ENCODE measurements at places on chromosomes 2 and 18.

DNA sequence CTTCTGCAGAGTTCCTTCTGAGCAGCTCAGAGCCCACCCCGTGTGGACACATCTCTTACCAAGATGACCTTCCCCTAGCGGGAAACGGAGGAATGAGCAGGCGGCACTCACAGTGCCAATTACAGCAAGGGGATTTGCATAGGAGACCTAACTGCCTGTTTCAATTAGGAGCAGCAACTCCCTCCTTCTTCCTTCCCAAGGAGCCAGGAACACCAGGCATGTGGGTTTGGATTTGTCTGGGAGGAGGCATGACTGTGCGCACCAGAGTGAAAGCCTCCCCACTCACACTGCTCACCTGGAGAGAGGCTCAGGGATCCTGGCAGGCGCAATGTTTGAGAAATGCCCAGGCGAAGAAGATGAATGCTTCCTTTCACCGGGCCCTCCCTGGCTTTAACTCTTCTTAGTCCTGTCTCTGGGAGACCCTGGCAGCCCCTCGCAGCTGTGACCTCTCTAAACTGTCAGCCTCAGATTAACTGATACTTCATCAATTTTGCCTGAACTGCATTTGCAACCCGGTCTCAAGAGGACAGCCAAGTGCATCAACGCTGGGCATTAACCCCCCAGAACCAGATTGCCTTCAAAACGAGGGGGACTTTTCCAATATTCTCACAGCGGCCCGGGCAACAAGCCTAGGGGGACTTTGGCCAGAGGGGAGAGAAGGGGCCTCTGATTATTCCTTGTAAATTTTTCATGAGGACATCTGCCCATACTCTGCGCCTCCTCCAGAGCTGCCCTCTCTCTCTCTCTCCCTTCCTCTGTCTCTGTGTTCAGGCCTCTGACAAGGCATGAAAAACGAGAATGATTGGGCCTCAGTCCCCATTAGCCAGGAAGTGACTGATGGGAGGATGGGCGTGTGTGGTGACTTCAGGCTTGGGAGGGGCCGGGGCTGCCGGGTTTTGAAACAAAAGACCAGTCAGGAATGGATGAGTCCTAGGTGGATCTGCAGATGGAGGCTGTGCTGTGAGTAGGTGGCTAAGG lies 93.8 kb downstream of the CMPK2 start:
- no peak for DNase-seq

DNA sequence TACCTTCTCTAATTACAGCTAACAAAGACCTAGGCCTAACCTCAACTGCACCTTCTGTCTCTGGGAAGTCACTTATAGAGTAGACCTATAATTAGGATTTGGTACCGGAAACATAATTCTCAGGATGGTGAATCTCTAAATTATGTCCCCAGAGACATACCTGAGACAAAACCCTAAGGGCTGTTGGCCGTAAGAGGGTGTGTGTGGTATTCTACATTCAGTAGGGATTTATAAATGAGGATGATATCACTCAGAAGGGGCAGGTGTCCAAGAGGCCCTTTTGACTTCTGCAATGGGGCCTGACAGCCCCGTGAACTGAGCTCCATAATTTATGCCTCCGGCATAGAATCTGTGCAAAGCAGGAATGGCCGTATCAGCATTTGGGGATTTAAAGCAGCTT lies 13.5 kb upstream of the DARS1 start:
- no peak for DNase-seq

DNA sequence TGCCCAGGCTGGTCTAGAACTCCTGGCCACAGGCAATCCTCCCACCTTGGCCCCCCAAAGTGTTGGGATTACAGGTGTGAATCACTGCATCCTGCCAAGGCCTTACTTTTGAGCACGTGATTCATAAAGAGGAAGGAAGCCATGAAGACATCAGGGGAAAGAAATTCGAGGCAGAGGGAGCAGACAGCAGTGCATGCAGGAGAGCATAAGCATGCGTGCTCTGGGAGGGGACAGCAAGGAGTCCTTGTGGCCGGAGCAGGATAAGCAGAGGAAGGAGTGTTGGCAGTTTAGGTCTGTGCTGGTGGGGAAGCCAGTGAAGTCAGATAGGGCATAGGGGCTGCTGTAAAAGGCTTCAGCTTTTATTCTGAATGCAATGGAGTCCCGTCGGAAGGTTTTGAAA lies 400.5 kb upstream of the RAB12 start:
- DNase-seq = no peak

DNA sequence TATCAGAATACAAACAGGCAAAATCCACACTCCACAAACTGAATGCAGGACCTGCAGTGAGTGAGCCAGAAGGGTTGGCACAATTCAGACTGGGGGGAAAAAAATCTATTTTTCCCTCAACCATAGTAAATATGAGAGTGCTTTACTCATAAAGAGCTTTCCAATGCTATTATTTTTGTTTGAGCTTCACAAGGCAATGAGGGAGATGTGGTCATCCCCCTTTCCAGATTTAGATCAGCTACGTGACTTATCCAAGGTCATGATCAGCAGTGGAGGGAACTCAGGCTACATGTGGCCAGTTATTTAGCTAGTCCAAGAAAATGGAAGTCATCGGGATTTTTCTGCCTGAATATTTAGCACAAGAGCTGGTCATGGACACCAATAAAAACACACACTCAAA lies 120.4 kb upstream of the KLF7 start:
- no peak for DNase-seq

- no peak for DNase-seq
Measured at GRCh38 chr2:32003791-32004190, 7.0 kb downstream of the MEMO1 start.

DNA sequence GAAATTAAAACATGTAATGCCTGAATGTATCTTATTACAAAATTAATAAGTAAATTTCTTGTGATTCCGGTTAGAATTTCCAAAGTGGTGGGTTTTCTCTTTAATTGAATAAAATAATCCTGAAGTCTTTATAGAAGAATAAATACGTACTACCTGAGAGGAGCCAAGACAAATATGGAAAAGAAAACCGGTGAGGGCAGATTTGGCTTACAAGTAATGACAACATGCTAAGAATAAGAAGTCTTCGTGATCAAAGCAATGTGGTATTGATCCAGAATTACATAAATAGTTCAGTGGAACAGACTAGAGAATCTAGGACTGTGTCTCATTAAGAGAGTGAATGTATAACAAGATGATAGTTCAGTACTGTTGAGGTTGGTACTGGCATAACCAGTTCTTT lies 167.5 kb downstream of the NEDD4L start:
- DNase-seq = no peak

DNA sequence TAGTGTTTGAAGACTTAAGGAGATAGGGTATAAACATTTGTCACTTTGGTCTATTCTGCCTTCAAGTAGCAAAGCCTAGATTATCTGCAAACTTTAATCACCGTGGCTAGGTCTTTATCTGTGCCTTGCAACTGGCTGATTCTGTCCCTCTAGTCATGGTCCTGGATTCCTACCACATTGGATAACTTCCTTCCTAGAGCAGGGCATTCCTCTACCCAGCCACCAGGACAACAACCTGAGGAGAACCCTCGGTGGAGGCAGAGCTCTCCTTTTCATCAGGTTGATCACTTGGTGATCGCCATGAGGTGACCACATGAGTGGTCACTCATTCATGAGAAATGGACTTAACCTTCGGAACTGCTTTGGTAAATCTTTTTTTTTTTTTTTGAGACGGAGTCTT lies 25.3 kb upstream of the PTPRM start:
- DNase-seq = no peak

DNA sequence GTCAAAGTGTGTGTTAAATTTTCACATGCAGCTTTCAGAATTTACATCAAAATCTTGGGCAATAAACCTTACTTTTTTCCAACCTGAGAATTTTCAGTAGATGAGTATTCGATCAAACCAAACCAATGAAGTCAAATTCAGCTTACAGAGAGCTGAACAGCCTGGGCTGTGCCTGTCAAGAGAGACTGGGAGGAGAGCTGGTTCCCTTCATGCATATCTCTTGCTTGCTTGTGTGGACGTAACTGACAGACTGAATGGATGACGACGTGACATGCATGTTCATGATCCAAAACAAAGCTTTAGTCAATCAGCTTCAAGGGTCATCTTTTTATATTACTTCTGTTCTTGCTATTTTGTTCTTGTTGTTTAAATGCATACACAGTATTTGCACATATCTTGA lies 145.2 kb downstream of the GALNT3 start:
- no peak for DNase-seq

DNA sequence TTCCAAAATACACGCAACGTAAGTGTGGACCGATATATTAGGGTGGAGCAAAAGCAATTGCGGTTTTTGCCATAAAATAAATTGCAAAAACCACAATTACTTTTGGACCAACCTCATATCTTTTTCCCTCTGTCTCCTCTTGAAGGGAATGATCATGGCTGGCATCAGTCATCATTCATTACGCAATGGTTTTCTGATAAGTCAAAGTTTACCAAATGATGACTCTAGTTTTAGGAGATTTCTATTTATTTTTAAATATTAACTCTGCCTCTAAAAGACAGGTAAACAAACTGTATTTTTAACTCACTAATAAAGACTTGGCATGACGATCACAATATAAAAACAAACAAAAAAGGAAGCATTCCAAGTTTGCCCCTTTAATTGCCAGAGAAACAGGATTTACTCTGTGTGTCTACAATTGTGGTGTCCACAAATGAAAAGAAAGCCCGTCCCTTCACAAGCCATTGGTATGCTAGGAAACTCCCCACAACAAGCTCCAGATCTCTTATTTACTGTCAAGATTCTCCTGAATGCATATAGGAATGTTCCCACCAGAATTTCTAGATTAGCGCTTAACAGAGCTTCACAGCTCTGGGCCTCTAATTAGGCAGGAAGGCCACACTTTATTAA lies 61.3 kb downstream of the IRS1 start:
- no peak for DNase-seq

DNA sequence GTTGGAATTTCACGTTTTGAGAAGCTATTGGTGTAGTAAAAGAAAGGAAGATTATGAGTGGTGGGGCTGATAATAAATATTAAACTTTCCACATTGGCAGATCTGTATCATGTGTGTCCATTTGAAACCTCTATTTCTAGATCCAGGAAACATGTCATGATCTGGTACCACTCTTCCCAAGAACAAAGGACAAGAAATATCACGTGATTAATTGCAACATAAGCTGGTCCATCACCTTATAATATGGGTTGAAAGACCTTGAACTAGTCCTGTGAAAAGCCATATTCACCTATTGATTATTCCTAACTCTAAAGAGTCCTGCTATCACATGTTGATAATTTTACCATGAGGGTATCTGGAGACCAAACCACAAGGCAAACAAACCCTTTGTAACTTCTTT lies 335.3 kb upstream of the SMIM21 start:
- no peak for DNase-seq

GRCh38 chr2:239789711-239790110 lies 235.4 kb downstream of the NDUFA10 start:
- no peak for DNase-seq

- no peak for DNase-seq
Measured at GRCh38 chr2:63078852-63079606, 28.4 kb downstream of the OTX1 start.

GRCh38 chr18:74994502-74995418 lies 214.2 kb downstream of the PTGR3 start:
- peak; percentile 43 for DNase-seq

GRCh38 chr2:2840681-2841300 lies 509.7 kb upstream of the MYT1L start:
- DNase-seq = no peak

- DNase-seq = no peak
Measured at GRCh38 chr2:109341355-109342255, 212.6 kb downstream of the SH3RF3 start.

GRCh38 chr18:44602845-44603244 lies 77.8 kb upstream of the SETBP1 start:
- no peak for DNase-seq

DNA sequence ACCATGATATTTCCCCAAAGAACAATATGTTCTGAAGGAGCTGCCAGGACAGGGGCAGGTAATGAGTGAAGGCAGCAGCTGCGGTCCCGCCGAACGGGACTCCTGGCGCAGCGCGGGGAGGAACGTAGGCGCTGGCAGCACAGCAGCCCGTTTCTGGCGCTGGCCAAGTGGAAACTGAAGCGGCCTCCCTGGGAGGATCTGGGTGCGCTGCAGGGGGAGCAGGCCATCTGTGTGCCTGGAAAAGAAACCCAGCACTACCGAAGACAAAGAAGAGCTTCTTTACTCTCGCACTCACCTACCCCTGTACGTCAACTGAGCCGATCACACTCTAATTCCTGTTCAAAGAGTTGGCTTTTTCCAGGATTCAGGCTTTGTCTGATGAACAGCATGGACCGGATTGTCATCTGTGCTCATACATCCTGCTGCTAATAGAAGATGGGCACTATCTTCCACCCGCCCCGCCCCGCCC lies 11.8 kb downstream of the G6PC2 start:
- DNase-seq = no peak

DNA sequence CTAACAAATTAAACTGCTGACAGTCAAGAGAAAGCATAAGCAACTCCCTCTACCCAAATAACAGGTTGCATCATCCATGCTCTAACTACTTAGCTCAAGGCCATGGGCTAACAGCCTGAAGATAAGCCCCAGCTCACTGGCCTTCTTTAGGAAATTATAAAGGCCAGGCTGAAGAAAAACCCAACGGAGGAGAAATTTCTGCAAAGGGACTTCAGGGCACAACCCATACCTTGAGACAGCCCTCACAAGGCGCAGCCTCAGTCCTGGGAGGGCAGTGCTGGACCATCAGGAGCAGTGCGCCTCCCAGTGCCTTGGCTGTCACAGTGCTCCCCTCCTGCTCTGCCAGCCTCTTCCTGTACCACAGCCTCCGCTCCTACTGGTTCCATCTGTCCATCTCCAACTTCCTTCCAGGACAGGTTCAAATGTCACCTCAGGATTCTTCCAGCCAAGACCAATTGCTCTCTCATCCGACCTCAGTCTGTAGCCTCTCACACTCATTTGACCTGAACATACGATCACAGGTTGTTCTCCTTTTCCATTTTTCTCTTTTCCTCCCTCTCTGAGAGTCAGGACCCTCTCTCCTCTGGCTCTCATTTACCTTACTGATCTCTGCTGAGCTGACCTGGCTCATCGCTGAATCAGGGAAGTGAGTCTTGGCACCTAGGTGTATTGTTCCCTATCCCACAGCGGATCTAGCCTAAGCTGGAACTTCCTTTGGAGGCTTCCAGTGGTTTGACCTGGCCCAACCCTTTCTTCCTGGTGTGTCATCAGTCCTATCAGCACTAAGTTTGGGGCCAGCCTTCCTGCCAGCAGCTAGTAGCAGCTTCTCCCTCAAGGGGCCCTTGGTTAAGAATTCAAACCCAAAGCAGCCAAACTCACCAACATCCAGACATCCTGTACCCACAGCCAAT lies 1.9 kb downstream of the MCFD2 start:
- no peak for DNase-seq

DNA sequence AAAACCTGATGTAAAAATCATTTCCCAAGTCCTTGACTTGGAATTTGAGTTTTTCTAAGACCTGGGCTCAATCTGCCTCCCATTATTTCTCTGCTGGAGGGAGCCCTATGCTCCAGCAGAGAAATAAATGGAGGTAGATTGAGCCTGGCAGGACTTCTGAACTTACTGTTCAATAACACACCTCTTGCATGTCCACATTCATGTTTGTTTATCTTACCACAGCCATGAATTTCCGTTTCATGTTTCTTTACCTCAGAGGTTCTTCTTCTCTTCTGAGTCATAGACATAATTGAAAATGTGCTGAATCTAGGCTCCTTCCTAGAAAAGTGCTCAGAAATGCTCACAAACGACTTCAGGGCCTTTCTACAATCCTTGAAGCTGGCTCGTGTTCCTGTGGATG lies 170.8 kb downstream of the PMAIP1 start:
- no peak for DNase-seq

Measured in CD4-positive, CD25-positive, alpha-beta regulatory T cell (primary cell).